ENCODE measurements at places on chromosomes 2 and 18. TPM values are rescaled to one million over a fixed set of nuclear protein-coding genes. Genes with fewer than 3 reads are reported as not detected.

DNA sequence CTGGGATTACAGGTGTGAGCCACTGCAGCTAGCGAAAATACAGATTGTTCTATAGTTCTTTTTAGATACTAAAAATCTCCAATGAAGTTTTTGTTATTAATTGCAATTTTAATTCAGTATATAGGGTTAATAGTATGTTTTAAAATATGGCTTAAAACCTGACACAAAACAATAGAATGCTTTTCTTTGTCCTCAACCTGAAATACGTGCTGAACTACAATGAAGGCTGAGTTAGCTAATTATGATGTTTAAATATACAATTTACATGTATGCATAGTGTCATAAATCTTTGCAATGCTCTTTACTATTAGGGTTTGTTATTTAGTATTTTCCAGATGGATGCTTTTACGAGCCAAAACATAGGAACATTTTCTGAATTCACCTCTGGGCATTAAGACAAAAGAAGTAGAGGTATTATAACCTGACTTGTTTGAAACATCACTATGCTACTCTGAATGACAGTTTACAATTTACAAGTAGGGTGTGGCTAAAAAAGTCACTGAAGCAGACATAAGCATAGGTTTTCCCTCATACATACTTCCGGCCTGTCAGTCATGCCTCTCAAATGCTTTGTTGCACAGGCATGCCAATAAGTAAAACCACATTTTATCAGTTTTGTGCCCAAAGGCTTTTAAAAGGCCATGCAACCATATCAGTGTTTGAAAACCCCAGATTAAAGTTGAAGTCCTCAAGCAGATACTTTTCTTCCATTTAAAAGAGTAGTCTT lies 168.3 kb downstream of the OTX1 start:
- DNase-seq: no peak

PSMA8 gene
- total RNA-seq: not detected

DNA sequence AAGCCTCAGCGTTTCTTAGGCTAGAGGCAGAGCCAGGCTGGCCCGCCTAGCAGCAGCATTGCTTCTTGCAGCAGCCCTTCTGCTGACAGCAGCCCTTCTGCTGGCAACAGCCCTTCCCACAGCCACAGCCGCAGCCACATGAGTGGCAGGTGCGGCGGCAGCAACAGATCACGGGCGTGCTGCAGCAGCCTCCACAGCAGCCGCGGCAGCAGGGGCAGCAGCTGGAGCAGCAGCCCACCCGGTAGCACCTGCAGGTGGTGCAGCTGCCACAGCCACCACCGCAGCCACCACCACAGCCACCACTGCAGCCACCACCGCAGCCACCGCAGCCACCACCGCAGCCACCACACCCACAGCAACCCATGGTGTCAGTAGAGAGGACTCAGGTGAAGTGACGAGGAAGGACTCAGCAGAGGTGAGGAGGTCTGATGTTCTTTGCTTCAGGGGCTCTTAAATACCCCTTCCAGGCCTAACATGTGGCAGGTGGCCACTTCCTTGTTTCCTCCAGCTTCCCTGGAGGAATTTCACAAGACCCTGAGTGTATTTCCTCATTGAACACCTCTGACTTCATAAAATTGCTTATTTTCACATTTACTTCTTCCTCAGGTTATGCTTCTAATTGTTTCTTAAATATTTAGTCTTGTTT lies at the start of gene SCYGR6:
Gene SCYGR6 (minus strand): TSS at position 364 of the 646 bp plus-strand sequence. CDS start 0 bp downstream, at position 364.
- DNase-seq: no peak

GRCh38 chr2:19461504-19462255 lies 103.3 kb upstream of the OSR1 start:
- no peak for DNase-seq

SLC11A1 gene
- total RNA-seq: 0.21 TPM

All from kidney epithelial cell (primary cell).